CD4-positive, alpha-beta T cell treated with Interleukin-17A for 4 hours (primary cell): ENCODE measurements at places on chromosomes 12 and 14.

DNA sequence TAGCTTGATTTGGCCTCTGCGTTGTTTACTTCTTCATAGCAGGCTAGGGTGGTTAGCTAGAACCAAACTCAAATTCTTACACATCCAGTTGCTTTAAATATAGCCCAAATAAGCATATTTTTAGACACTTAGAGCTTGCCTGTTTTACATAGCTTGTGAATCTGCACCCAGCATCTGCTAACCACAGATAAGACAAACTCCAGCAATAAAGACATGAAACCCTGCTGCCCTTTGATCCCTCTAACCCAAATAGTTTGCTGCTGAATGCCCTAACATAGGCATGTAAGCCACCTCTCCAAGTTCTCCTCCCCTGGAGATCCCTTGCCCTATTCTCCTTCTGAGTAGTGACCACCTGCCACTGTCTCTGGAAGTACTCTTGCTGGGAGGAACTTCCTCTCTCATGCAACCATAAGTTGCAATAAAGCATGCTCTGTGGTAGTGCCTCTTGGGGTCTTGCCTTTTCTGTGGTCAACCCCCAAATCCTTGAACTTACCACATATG lies 185.6 kb downstream of the TMEM117 start:
- no peak for DNase-seq

GRCh38 chr12:5072311-5072710 lies 28.6 kb downstream of the KCNA5 start:
- no peak for DNase-seq

DNA sequence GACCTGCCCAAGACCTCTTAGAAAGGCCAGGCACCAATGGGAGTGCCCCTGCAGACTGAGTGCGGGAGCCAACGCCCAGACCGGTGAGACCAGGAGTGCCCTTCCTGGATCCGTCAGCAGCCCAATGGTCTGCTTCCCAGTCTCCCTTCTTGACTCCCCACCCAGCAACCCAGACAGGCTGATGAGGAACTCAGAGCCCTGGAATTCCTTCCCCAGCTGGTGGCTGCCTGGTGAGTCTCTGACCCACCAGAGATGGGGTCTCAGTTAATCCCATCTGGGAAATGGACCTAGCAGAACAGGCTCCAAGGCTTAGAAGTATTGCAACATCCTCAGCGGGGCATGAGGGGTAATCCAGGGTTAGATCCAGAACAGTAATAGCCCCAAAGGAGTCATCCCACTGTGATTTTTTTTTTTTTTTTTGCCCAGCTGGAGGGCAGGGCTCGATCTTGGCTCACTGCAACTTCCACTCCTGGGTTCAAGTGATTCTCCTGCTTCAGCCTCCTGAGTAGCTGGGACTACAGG lies 1.5 kb upstream of the RASAL1 start:
- DNase-seq, result no peak

DNA sequence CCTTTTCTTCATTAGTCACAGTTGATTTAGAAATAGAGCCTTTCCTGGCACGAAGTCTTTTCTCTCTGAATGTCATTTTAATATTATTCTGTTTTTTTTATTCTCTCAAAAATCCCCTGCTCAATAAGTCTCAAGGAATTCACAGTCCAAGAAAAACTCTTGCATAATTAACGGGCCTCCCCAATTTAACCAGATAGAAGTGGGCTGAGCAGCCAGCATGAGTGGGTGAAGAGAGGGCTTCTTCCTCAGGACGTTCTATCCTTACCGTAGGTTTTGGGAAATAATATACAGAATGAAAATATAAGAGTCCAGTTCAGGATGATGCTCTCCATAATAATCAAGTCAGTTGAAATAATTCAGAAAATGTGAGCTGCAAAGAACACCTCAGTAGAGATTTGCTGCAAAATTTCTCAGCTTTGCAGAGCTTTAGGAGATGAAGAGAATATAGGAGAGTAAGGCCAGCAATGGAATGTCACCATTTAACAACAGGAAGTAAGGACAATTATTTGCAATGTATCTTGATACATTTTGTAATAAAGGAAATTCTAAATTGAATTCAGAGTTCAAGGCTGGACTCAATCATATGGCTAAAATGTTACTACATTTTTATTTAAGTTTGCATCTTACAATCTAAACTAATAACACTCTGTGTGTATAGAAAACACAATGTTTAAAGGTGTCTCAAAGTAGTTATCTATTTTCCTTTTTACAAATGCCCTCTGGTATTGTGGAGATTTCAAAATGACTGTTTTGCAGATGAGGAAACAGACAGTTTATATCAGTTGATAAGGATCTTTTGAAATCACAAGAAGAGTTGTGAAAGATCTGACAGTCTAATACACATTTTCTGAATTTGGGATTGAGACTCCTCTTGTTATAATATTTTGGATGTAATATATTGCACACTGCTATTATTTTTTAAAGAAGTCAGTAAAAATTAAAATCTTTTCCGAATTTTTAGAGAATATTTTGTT lies 1724.1 kb upstream of the SEL1L start:
- no peak for DNase-seq
